ENCODE measurements at places on chromosomes 2 and 18. TPM values are rescaled to one million over a fixed set of nuclear protein-coding genes. Genes with fewer than 3 reads are reported as not detected.
A peak's percentile ranks its signal among the peaks of the same experiment; 100 is the strongest.

SFT2D3 gene
- total RNA-seq, result 8.9 TPM

LRRTM1 gene
- not detected for total RNA-seq

GRCh38 chr2:65613968-65614555, 181.7 kb upstream of the SPRED2 start:
- DNase-seq, result no peak

LPIN2 gene
- total RNA-seq, result 49.0 TPM

DNER gene
- total RNA-seq, result not detected

DNA sequence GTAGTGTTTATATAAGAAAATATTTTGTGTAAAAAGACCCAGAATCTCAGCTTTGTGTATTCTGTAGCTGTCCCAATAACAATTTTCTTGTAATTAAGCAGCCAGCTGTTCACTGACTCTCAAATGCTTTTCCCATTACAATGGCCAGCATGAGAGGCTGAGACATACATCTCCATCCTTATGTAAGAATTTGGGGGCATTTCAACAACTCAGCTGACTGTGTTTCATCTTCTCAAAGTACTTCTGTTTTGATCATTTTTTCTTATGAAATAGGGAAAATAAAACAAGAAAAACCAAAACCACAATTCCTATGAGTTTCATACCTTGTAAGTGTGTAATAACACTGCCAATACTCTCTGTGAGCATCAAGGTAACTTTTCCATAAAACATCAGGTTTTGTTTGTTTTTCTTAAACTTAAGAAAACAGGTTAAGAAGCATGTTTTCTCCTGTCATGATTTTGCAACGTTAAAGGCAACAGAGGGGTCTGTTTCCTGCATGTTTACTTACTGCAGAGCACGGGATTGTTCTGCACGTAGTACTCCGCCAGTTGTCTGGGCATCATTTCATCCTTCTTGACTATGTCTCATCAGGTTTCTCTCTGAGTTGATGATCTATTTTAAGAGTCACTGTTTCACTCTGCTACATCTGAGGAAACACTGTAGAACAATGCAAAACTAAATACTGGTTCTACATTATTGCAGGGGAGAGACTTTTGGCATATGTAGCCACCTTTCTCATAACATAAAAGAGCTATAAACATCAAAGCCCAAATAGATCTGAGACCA, 62.9 kb upstream of the CYRIA start:
- DNase-seq, result no peak

IGFBP5 gene
- total RNA-seq, result not detected

DNA sequence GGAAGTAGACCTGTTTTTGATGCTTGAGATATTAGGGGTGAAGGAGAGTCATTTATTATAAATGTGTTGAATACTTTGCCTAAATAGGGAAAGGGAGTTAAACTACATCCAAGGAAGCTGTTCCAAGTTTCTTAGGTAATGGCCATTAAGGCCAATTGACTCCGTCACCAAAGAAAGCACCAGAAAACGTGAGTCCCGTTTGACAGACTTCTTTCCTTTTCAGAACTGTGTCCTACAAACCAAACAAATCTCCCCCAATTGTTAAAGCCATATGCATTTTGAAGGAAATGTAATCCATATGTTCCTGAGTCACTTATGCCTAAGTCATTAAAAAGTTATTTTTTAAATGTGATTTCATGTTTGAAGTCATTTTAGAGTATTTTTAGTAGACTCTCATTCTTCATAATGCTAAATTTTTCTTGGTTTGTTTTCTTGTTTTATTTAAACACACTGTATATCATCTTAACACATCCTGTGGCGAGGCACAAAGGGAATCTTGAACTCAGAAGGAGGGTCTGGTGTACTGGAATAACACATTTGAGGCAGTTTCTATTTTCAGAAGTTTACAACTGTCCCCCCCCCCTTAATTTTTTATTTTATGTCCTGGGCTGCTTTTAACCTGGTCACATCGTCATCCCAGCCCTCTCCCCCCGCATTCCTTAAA, 133.7 kb downstream of the RHBDD1 start:
- DNase-seq, result no peak

- no peak for DNase-seq
These were observed 5.7 kb upstream of the MARCO start for GRCh38 chr2:118936306-118936705.

DNA sequence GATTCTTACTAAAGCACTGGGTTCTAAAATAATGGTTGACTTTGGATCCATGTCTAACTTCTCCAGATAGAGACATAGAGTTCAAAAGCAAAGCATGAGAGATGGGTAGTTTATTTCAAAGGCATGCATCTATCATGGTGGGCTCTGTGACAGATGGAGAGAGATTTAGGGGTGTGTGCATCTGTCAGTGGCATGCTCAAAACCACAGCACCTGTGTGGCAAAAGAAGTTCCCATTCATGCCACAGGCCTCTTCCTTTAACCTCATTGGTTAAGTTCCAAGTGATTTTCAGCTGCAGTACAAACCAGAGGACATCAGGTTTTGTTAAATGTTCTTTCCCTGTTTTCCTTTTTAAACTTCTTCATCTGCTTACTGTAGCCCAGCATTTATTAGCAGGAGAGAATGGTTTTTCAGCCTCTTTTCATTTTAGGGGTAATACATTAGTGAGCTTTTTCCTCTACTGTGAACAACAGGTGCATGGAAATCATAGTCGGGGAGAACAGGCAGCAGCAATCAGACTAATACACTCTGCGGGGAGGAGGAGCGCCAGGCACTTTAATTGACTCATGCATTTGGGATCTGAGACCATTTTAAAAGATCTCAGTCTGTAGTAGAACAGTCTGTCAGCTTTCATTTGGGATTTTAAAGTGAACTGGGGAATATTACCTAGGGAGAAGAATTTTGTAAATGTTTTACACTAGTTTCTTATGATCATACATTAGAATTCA, 52.4 kb upstream of the UPP2 start:
- no peak for DNase-seq

- DNase-seq, result no peak
These were observed 14.2 kb upstream of the TRAF3IP1 start for GRCh38 chr2:238305965-238306671.

DNA sequence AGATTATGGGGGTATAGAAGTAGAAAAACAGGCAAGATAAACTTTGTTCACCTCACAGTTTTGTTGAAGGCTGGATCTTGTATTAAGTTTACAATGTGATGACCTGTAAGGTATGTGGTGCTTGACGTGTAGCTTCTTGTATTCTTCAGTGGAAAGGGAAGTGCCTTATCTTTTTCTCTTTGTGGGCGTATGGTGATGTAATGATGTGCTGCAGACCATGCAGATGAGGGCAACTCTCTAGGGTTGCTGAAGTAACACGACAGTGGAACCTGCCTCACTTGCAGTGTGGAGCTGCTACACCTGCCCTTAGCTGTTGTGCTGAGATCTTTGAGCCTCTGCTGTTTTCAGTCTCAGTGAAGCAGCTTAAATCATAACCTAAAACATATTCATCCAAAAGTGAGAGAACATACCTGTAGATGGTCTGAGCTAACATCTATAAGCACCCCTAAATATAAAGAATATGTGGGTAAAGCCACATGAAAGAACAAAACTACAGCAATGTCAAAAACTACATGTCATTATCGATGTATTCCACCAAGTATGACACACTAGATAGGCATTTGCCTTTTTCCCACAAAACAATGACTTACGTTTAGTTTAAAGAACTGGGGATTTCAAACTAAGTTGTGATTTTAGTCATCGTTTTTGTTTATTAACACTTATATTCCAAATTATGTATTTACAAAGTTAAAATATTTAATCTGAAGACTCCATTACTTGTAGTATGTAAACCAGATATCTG, 1144.1 kb downstream of the CNTNAP5 start:
- no peak for DNase-seq

DNA sequence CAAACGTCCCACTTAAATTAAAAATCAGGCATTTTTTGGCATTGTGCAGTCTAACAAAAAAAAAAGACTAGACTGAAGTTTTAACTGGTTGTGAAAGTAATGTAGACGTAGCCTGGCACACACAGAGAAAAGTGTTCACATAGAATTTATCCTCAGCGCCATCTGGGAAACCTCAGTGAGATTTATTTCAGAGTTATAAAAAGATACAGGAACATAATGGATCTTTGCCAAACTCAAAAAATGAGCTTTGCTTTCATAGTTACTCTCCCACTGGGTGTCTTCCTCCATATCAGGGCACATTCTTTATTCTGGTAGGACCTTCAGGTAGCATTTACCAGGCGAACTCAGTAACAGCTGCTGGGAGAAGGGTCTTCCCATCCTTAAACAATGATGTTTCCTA, 532.4 kb upstream of the SALL3 start:
- no peak for DNase-seq

MGAT4A gene
- total RNA-seq, result 200 TPM

DNA sequence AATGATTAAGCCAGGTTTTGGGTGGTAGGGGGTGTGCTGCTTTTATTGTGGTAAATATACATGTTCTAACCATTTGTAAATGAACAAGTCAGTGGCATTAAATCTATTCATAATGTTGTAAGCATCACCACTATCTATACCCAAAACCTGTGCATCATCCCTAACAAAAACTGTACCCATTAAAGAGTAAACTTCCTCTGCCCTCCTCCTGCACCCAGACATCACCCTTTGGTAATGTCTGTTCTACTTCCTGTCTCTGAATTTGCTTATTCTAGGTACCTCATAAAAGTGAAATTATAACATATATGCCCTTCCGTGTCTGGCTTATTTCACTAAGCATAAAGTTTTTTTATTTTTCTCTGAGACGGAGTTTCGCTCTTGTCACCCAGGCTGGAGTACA, 14.1 kb downstream of the RIF1 start:
- DNase-seq, result no peak

DPP4 gene
- 15.5 TPM for total RNA-seq

DNA sequence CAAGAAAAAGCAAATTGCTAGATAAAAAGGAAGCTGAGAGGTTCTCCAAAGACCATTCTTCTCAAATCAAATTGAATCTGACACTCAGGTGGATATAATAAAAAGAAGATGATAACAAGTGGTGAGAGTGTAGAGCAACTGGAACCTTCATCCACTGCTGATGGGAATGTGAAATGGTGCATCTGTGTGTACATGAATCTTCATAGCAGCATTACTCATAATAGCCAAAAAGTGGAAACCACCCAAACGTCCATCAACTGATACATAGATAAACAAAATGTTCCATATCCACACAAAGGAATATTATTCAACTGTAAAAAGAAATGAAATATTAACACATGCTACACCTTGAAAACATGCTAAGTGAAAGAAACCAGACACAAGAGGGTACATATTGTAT, 357.2 kb upstream of the EPHA4 start:
- DNase-seq, result no peak

- no peak for DNase-seq
These were observed 136.7 kb downstream of the BCL2 start for GRCh38 chr18:63182861-63183260.

GRCh38 chr2:217269701-217270484, 410.0 kb upstream of the TNP1 start:
- no peak for DNase-seq

DNA sequence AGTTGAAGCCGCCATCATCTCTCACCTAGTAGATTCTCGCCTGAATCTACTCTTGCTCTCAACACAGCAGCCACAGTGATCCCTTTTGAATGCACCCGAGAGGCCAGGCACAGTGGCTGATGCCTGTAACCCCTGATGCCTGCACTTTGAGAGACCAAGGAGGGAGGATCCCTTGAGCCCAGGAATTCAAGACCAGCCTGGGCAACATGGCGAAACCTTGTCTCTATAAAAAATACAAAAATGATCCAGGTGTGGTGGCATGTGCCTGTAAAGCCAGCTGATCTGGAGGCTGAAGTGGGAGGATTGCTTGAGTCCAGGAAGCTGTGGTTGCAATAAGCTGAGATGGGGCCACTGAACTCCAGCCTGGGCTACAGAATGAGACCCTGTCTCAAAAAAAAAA, 60.3 kb upstream of the EML4 start:
- no peak for DNase-seq

GRCh38 chr2:209772290-209772685, 656 bp downstream of the UNC80 start:
- DNase-seq, result no peak

- DNase-seq, result peak; percentile 53
These were observed 35.5 kb upstream of the CTDP1 start for GRCh38 chr18:79644006-79644665.

DNA sequence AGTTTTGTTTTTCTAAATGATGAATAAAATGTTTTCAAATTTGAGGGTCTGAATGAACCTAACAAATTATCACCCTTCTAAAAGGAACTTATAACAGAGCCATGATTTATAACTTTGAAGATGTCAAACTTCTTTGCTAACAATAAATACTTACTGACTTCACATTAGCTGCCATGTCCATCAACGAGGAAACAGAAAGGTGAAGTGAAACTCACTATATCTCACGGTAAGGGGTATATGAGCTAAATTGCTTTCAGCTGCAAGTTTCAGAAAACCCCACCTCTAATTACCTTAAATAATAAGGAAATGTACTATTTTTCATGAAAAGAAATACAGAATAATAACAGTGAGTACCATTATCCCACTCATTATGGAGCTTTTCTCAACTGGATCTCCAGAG, 350.8 kb upstream of the NT5C1B start:
- DNase-seq, result no peak

GRCh38 chr18:45374236-45374635, 241.0 kb upstream of the SLC14A2 start:
- DNase-seq, result no peak

- no peak for DNase-seq
These were observed 513.9 kb upstream of the MEX3C start for GRCh38 chr18:51711298-51711889.

FAP gene
- total RNA-seq, result not detected

GRCh38 chr18:9483526-9483925, 8.2 kb downstream of the RALBP1 start:
- DNase-seq, result no peak

GPR75 gene
- total RNA-seq, result 2.0 TPM

GRCh38 chr2:20560891-20561636, 89.8 kb downstream of the HS1BP3 start:
- DNase-seq, result no peak

DNA sequence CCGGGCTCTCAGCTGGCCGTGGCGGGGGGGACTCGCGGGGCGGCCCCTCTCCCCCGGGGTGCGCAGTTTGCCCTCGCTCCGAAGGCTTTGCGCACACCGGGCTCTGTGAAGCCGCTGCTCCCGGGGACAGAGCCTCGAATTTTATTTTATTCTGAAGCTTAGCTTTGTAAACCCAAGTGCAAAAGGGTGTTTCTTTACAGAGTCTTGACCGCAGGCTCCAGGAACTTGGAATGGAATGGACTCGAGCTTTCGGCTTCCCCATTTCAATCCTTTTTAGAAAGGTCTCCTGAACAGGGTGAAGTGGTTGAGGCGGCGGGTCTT, 2.0 kb downstream of the GALR1 start:
- DNase-seq, result no peak

- no peak for DNase-seq
These were observed 46.8 kb downstream of the ZC3H15 start for GRCh38 chr2:186532891-186533290.

GRCh38 chr2:79830501-79830900, 317.6 kb downstream of the CTNNA2 start:
- DNase-seq, result no peak

GRCh38 chr2:19669559-19669958, 232.2 kb downstream of the TTC32 start:
- DNase-seq, result no peak

GRCh38 chr18:64110692-64111480, 38.0 kb downstream of the LINC00305 start:
- no peak for DNase-seq

GRCh38 chr2:106970471-106971261, 84.7 kb upstream of the ST6GAL2 start:
- no peak for DNase-seq

Data from CD4-positive, alpha-beta T cell (primary cell).